Stimulated activated CD8-positive, alpha-beta memory T cell treated with anti-CD3 and anti-CD28 coated beads, Interleukin-7, amount 100 ng/mL, for 1 hour (primary cell): ENCODE measurements at places on chromosomes 7 and 10.

DNA sequence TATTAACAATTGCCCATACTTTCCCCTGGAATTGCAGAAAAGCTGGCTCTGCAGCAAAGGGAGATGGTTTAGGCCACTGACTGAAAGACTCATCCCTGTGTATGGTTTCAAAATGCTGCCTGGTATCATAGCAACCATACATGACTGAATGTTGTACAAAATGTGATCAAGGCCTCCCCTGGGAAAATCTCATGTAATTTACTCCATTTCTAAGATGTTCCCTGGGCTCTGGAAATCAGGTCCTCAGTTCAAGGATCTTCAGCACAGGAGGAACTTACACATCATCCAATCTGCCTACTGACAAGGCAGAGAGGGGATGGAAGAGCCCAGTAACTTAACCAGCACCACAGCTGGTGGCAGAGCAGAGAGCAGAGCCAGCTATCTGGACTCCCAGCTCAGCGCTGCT is 111.8 kb downstream of the JAZF1 start:
- DNase-seq, result no peak

GRCh38 chr7:156378806-156379205 is 261.8 kb upstream of the RNF32 start:
- no peak for DNase-seq

DNA sequence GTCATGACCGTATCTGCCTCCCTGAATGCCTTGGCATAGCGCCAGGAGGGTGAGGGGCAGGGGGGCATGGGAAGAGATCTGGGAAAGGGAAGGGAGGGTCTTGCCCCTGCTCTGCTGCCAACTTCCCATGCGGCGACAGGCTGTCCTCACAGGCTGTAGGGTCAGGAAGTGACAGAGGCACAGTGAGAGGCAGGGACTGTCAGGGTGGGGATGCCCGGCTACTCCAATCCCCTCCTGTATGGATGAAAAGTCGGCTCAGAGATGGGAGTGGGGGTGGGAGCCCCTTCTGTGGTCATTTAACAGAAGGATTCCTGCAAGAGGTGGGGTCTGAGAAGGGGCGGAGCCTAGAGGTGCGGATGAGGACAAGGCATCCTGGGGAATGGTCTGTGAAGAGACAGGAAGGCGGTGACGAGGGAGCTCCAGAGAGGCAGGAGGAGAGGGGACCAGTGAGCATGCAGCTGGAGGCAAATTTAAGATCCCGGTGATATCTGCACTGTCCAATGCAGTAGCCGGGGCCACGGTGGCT is 20.8 kb upstream of the UNC5B start:
- DNase-seq, result no peak

GRCh38 chr10:52853704-52854103 is 81.1 kb upstream of the MBL2 start:
- no peak for DNase-seq

GRCh38 chr7:72493850-72494661 is 81.9 kb upstream of the CALN1 start:
- DNase-seq, result peak; percentile 24
